Dermis blood vessel endothelial cell (primary cell): ENCODE measurements at places on chromosomes 16 and 17. TPM values are rescaled to one million over a fixed set of nuclear protein-coding genes. Genes with fewer than 3 reads are reported as not detected.

The ADCY9 gene
- total RNA-seq = 18.5 and 19.4 TPM in 2 replicates

The TM4SF5 gene
- not detected in 2 replicates for total RNA-seq

The SRR gene
- 12.2 and 13.6 TPM in 2 replicates for total RNA-seq

The HOXB3 gene
- total RNA-seq = 9.5 and 11.9 TPM in 2 replicates

The GDPD3 gene
- 1.1 and 2.2 TPM in 2 replicates for total RNA-seq

The SBK1 gene
- total RNA-seq = under 0.01 and 0.14 TPM in 2 replicates

The NPW gene
- 0.17 and 1.2 TPM in 2 replicates for total RNA-seq

The ACE gene
- 155 and 366 TPM in 2 replicates for total RNA-seq

The TBC1D3C gene
- 0.56 TPM in 1 of 2 replicates, not detected in the other for total RNA-seq

The SOST gene
- 0.05 TPM in 1 of 2 replicates, not detected in the other for total RNA-seq

The BCL6B gene
- 86.6 and 140 TPM in 2 replicates for total RNA-seq

The RHBDL1 gene
- total RNA-seq = 0.05 and 0.51 TPM in 2 replicates

The CACNA1G gene
- not detected in 2 replicates for total RNA-seq

The NHLRC4 gene
- 1.9 and 2.7 TPM in 2 replicates for total RNA-seq

The KRTAP1-1 gene
- total RNA-seq = not detected in 2 replicates

The PGAP6 gene
- 98.2 and 132 TPM in 2 replicates for total RNA-seq

The CMTM2 gene
- 0.34 TPM in 1 of 2 replicates, not detected in the other for total RNA-seq

The NF1 gene
- 36.9 and 39.1 TPM in 2 replicates for total RNA-seq

The BEAN1 gene
- total RNA-seq = 0.09 and 0.34 TPM in 2 replicates

The SOX9 gene
- 0.17 TPM in 1 of 2 replicates, not detected in the other for total RNA-seq

The PPY gene
- total RNA-seq = not detected in 2 replicates

The SGCA gene
- not detected in 2 replicates for total RNA-seq
